Activated T-helper 17 cell treated with anti-CD3 and anti-CD28 coated beads, Interleukin-2, amount 50 U/mL, for 72 hours (primary cell): ENCODE measurements at places on chromosomes 11 and 22.

GRCh38 chr11:65502555-65503367 is 3.9 kb downstream of the MALAT1 start:
- no peak overlapping the region for H3K27ac ChIP-seq
- H3K4me1 ChIP-seq = peaks cover 52% of the 10 kb centered on the region
- no peaks in the 10 kb centered on the region for H3K27me3 ChIP-seq
- H3K36me3 ChIP-seq = no peaks in the 10 kb centered on the region

- peaks cover 16% of the 10 kb centered on the region for H3K27me3 ChIP-seq
- H3K36me3 ChIP-seq = no peaks in the 10 kb centered on the region
- no peaks in the 10 kb centered on the region for H3K4me1 ChIP-seq
- H3K27ac ChIP-seq = no peak overlapping the region
- H3K4me3 ChIP-seq = no peak overlapping the region
Measured at GRCh38 chr11:107689317-107690202, 22.3 kb downstream of the SLN start.

DNA sequence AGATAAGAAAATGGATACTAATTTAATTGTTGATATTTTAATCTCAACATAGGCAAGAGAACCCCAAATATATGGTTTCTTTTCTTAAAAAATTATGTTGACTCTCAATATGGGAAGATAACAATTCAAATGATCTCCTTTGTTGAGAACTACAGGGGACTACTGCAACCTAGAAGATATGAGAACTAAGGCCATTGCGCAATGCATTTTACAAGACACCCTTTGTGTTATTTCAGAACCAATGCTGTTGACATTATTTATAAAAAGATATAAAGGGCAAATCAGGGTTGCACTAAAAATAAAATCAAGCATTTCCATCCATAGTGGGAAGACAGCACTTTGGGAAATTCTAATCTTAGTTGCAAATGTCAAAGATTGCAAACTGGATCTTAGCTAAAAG is 322.3 kb downstream of the SOX6 start:
- no peak for ATAC-seq
- H3K27me3 ChIP-seq = no peaks in the 10 kb centered on the region
- H3K4me1 ChIP-seq = no peaks in the 10 kb centered on the region
- H3K4me3 ChIP-seq = no peak overlapping the region
- no peaks in the 10 kb centered on the region for H3K36me3 ChIP-seq

DNA sequence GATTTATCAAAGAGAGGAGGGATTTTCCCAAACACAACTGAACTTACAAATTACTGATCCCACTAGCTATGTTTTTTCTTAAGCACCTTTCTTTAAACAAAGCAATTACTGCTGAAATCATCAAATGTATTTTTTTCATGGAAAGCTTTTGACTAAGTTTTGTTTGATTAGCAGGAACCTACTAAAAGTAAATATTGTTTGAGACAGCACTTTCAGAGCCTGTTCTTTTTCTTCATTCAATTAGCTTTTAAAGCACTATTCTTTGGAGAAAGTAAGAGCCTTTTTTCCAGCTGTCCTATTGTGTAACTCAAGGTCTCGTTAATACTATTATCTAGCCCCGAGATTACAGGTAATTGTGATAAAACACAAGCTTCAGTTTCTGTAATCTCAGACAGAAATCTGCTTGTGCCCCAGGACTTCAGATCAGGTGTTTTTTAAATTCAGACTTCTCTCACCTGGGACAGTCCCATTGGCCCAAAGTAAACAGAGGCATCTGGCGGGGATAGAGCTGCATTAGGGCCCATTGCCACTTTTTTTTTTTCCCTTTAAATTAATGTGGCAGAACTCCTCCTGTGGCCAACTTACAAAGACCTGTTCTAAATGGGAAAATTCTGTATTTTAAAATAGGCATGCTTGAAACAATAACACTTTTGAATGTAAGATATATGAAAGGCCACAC is 11.0 kb downstream of the CSTPP1 start:
- ATAC-seq = no peak
- H3K27me3 ChIP-seq = no peaks in the 10 kb centered on the region
- peaks cover 4% of the 10 kb centered on the region for H3K4me1 ChIP-seq
- no peak overlapping the region for H3K27ac ChIP-seq
- H3K36me3 ChIP-seq = peaks cover 11% of the 10 kb centered on the region

- ATAC-seq = no peak
- H3K36me3 ChIP-seq = no peaks in the 10 kb centered on the region
- peaks cover 26% of the 10 kb centered on the region for H3K4me1 ChIP-seq
- no peak overlapping the region for H3K4me3 ChIP-seq
- H3K27ac ChIP-seq = no peak overlapping the region
- H3K27me3 ChIP-seq = no peaks in the 10 kb centered on the region
Measured at GRCh38 chr22:17929909-17930308, 94.5 kb downstream of the MICAL3 start.
